ENCODE measurements at places on chromosomes 2 and 18.

- DNase-seq, result no peak
Observed at GRCh38 chr2:8242739-8243138, 439.1 kb upstream of the ID2 start.

DNA sequence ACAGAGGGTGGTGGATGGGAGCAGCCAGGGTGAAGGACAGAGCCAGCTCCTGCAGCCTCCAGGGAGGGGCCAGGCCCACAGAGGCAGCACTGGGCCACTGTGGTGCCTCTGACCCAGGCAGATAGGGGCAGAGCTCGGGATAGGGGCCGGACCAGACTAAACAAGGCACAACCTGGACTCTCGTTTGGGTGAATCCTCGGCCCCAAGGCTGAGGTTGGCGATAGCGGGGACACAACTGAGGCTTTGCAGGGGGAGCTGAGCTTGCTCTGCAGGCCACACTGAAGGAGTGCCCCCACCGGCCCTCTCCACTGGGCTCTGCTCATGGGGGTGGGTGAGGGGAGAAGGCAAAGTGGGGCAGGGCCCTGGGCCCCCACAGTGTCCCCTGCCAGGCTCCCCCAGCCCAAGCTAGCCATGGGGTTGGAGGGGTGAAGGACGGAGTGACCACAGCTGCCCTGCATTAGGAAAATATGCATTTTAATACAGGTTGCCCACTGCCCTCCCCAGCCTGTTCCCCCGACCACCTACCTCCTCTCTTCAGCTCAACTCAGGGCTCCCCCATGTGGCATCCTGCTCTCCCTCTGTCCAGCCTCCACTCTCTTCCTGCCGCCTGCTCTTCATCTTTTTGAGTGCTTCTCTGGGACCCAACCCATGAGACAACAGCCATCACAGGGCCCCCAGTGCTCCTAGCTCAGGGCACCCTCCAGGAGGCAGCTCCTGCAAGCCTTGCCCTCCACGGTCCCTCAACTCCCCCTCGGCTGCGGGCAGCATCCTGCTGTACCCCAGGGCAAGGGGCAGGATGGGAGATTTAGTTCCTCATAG lies 152.8 kb downstream of the INHBB start:
- DNase-seq, result no peak

DNA sequence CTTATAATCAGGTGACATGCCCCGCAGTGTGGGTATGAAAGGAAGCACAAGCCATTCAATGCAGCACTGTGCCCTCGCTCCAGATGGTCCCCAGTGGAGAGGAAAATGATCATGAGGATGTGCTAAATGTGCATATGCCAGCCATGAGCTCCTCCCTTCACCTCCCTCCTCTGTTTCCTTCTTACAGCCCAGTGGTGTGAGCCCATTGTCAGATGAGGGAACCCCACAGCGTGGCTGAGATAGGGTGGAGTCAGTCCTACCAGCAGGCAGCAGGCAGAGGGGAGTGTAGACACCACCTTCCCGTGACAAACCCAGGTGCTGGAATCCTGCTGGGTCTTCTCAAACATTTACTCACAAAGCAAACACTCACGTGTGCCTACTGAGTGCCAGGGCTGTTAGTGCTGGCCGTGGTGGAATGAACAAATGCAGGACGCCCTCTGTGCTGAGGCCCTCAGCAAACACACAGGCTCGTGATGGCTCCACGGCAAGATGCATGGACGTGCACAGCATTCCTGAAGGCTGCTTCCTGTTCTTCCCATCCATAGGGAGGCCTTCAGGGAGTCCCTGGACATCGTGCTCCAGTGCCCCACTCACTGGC lies 181.7 kb upstream of the TPO start:
- no peak for DNase-seq

GRCh38 chr2:238921681-238922319 lies 73.9 kb downstream of the TWIST2 start:
- DNase-seq, result no peak

GRCh38 chr18:77395953-77396352 lies 146.3 kb downstream of the GALR1 start:
- DNase-seq, result no peak

- DNase-seq, result no peak
Observed at GRCh38 chr2:2763351-2764000, 432.4 kb upstream of the MYT1L start.

Data from T-helper 2 cell treated with Interferon-gamma antibody and Interleukin-4, amounts not matched to agents 5 μg/mL and 100 μg/mL, for 36 hours (primary cell).